ENCODE measurements at places on chromosomes 11 and 22.

- DNase-seq, result no peak
Observed at GRCh38 chr11:16195651-16196050, 160.7 kb downstream of the SOX6 start.

GRCh38 chr11:79258576-79258975 is 182.3 kb downstream of the TENM4 start:
- no peak for DNase-seq

- DNase-seq, result no peak
Observed at GRCh38 chr11:114115451-114115928, 56.0 kb downstream of the ZBTB16 start.

- DNase-seq, result peak; percentile 100
Observed at GRCh38 chr11:777288-778255, at the start of gene GATD1. Gene GATD1, minus strand, starts transcription at chr11:777487. Its CDS starts 25 bp downstream, at chr11:777462.

GRCh38 chr11:131906963-131907362 is 536.5 kb downstream of the NTM start:
- DNase-seq, result no peak

GRCh38 chr11:69071956-69072355 is 23.2 kb downstream of the TPCN2 start:
- no peak for DNase-seq

DNA sequence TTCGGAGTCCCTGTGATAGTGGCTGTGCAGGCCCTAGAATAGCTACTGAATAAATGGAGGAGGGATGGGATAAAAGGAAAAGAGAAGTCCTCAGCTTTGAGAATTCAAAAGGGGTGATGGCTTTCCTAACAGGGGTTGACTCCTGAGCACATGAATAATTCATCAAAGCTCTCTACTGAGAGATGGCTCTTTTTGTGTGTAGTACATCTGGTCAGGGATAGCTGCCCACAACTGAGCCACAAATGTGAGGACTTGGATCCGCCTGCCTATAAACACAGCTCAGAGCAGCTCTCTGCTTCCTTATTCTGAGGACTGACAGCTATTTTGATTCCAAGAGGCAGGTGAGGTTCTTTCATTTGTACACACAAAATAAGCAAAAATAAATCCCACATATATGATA is 82.3 kb downstream of the USP35 start:
- DNase-seq, result no peak

GRCh38 chr11:121385688-121386087 is 66.4 kb upstream of the SORL1 start:
- no peak for DNase-seq

- no peak for DNase-seq
Observed at GRCh38 chr11:134046681-134047449, 22.0 kb upstream of the JAM3 start.

- no peak for DNase-seq
Observed at GRCh38 chr22:43826142-43827002, 14.3 kb upstream of the EFCAB6 start.

- no peak for DNase-seq
Observed at GRCh38 chr11:75873417-75874221, 58.6 kb downstream of the UVRAG start.

DNA sequence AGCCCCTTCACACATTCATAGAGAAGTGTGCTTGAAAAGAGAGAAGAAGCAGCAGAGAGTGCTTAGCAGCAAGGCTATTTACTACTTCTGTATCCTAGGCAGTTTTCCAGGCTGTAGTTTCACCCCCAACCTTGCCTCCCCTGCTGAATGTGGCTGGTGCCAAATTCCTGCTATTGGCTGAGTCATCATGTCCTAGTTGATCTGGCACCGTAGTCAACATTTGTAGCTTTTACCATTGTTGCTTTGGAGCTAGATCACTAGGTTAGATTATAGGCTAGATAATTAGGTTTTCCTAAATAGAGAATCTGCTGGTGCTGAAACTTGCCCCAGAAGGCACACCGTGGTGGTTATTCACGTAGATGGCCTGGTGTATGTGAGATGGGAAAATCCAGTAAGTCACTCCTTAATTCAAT is 32.7 kb downstream of the ARHGAP42 start:
- no peak for DNase-seq

Measured in GM18507 (cell line).